ENCODE measurements at places on chromosomes 5 and 9.

GRCh38 chr9:102841376-102841775 lies 153.8 kb upstream of the CYLC2 start:
- DNase-seq, result no peak

DNA sequence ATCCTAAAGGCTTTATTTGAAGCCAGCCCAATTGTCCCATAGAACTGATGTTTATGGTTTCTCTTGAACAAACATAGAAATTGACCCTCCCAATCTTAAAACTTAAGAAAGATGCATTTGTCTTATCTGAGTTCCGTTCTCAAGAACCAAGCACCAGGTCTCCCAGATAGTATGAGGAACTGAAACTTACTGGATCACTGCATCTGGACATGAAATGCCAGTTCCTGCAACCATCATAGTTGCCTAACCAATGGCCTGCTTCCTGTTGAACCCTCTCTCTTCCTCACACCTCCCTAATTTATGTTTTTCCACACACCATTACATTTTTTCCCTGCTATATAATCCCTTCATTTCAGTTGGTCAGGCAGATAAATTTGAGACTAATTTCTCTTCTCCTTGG lies 478.9 kb downstream of the HTR1A start:
- DNase-seq, result no peak

DNA sequence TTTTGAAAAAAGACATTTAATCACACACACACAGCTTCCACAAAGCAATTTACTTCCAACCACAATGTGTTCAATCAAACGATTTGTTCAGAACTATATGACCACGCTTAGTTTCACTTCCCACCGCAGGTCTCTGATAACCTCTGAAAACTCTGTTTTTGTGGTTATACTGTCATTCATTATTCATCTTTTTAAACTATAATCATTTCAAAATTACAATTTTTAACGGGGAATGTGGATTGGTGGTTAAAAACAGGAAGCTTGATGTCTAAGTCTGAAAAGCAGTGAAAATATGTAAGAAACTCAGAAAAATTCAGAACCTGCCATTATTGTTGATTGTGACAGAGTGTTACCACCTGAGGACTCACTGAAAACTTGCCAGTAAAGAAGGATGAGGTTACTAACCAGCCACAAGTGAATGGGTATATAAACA lies 12.7 kb upstream of the TMEM174 start:
- no peak for DNase-seq

DNA sequence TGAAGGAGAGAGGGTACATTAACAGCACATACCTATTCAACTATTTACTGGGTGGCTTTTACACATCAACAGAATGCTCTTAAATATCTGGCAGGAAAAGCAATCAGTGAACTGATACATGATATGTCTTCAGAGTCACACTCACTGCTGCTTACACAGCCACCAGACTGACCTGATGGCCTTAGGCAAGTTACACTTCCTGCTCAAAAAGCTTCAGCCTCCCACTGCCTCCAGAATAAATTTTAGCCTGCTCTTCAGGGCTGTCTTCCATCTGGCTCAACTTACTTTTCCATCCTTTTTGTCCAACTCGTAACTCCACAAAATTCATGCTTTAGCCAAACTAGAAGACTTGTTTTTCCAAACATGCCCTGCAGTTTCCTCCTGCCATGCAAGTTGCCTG lies 10.7 kb downstream of the LOX start:
- no peak for DNase-seq

DNA sequence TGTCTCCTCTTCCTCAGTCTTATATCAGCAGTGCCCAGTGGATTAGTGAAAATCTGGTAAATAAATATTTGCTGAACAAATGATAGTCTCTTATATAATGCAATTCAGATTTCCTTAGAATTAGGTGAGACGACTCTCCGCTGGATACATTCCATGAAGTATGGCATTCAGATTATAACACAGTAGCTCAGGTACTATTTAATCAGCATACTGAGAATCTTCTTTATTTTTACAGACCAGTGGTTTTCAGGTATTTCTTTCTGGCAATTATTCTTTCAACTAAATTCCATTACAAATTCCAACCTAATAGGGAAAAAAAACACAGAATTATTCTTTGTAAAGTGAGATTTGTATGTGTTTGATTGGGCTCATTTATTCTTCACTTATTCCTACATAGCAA lies 435.5 kb downstream of the TAF11L14 start:
- DNase-seq, result no peak

DNA sequence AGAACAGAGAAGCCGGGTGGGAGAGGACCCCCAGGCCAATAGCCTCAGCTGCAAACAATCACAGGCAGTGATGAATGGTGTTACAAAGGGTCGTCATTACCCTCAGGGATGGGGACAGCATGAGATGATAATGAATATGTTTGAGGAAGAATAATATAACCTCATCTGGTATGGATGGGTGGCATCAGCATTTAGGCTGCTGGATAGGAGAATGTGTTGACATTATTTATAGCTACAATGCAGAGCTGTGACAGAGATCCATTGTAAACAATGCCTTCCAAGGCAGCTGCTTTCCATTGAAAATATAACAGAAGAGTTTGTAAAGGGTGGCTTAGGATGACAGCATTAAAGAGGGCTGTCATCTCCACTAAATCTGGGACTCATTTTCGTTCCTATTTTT lies 365.5 kb downstream of the KCNN2 start:
- no peak for DNase-seq

DNA sequence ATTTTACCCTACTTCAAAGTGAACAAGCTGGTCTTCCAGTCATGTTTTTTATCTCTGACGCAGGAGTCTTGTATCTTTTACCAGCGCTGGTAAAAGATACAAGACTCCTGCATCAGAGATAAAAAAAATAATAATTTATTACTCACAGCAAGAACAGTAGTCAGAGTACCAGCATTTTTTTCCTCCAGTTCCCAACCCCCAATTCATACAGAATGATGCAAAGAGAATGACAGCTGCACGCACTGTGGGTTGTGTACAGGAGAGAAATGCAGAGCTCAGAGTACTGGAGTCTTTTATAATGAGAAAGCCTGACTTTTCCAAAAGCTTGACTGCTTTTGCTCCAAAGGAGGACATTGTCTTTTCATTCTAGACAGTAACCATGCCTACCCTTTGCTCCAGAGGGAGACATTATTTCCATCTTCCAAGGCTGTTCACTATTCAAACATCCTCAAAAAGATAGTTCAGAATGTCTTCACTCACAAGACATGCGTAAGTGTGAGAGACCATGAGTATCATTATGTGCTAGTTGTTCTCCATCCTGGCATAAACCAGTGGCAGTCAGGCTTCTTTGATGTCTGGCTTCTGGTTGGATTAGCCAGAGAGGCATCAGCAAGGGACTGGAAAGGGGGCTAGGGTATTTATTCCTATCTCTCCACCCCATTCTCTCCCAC lies 14.3 kb upstream of the RANBP6 start:
- DNase-seq, result no peak

DNA sequence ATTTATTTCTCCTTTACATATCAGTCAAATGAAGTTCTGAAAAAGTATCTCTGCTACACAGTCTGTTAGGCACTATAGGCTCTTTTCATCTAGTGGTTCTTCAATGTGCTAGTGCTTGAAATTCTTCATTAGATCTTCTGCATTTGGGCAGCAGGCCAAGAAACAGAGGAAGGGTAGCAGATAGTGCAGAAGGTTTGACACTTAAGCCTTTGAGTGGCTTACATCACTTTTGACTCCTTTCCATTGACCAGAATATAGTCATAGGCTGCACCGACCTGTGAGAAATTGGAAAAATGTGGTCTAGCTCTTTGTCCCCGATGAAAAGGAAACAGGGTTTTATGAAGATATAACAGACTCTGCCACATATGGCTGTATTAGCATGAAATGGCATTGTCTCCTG lies 459.5 kb upstream of the PTGER4 start:
- DNase-seq, result no peak

- DNase-seq, result no peak
These were observed 2.5 kb downstream of the ABCA2 start for GRCh38 chr9:137025517-137025966.

All from left forelimb (tissue), 1 donor.